Heart left ventricle (tissue), 16 donors: ENCODE measurements at places on chromosomes 13 and 19. TPM values are rescaled to one million over a fixed set of nuclear protein-coding genes. Genes with fewer than 3 reads are reported as not detected.

The FKBP8 gene
- 146 TPM for total RNA-seq

The ATP7B gene
- 4.3 TPM for total RNA-seq

The SLC10A2 gene
- total RNA-seq: not detected

The RINL gene
- total RNA-seq: 2.2 TPM

The ACP5 gene
- 3.3 TPM for total RNA-seq

The ZNF415 gene
- 12.8 TPM for total RNA-seq

The PHLDB3 gene
- 7.2 TPM for total RNA-seq

The EML2 gene
- total RNA-seq: 38.9 TPM

The SYT3 gene
- total RNA-seq: 0.75 TPM

The KPNA3 gene
- total RNA-seq: 42.0 TPM

The OR10H1 gene
- total RNA-seq: not detected

The C19orf73 gene
- total RNA-seq: 0.69 TPM

The PRODH2 gene
- total RNA-seq: not detected

The RHPN2 gene
- 1.2 TPM for total RNA-seq

The KL gene
- 2.0 TPM for total RNA-seq

The CALR3 gene
- total RNA-seq: not detected

The CD33 gene
- total RNA-seq: 3.3 TPM

The GRIN3B gene
- total RNA-seq: not detected

The CGB8 gene
- total RNA-seq: not detected

The PGLYRP1 gene
- total RNA-seq: not detected

The PGLYRP2 gene
- total RNA-seq: not detected

The SIGLEC12 gene
- total RNA-seq: 0.43 TPM

The SCEL gene
- not detected for total RNA-seq

The LAMP1 gene
- total RNA-seq: 118 TPM

The BST2 gene
- 39.2 TPM for total RNA-seq

The FRY gene
- total RNA-seq: 135 TPM

The LRRC8E gene
- total RNA-seq: 1.0 TPM

The PSG11 gene
- not detected for total RNA-seq

The ZNF440 gene
- total RNA-seq: 5.3 TPM

The ARL11 gene
- 0.95 TPM for total RNA-seq

The ERCC2 gene
- 11.2 TPM for total RNA-seq

The KIR3DL2 gene
- total RNA-seq: not detected

The ERICH4 gene
- not detected for total RNA-seq

The LGALS16 gene
- total RNA-seq: not detected

The GRAMD1A gene
- total RNA-seq: 24.1 TPM

The GFY gene
- not detected for total RNA-seq

The ZNF571 gene
- total RNA-seq: 3.1 TPM

The IGFL2 gene
- not detected for total RNA-seq

The ZNF554 gene
- 4.6 TPM for total RNA-seq

The PIK3R2 gene
- 22.3 TPM for total RNA-seq

The WTIP gene
- total RNA-seq: 23.3 TPM

The ZGLP1 gene
- total RNA-seq: 1.1 TPM

The KLF2 gene
- 48.5 TPM for total RNA-seq

The CKM gene
- 3,539 TPM for total RNA-seq
